ENCODE measurements at places on chromosomes 13 and 19.
A peak's percentile ranks its signal among the peaks of the same experiment; 100 is the strongest.

DNA sequence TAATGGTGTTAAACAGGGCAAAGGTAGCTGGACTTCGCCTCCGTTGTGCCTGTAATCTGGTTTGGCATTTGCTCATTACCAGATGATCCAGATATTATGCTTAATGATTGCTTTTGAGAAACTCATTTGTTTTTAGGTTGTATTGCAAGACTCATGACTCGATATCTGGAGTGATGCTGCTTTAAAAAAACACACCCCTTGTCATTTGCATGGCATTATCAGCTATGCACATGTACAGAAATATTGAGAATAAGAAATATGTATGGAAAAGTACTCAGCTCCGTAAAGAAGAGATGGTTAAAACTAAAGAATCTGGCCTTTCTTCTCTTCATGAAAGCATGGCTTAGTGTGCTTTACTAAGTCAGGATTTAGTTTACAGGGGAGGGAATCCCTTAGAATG, 95.0 kb downstream of the ARHGEF7 start:
- DNase-seq: no peak

GRCh38 chr13:107450931-107451330, 764.4 kb downstream of the LIG4 start:
- peak; percentile 32 for DNase-seq

- DNase-seq: no peak
These were observed 29.8 kb upstream of the TM9SF2 start for GRCh38 chr13:99471221-99472121.

- peak; percentile 87 for DNase-seq
These were observed 2.8 kb downstream of the SWSAP1 start for GRCh38 chr19:11377237-11377636.

DNA sequence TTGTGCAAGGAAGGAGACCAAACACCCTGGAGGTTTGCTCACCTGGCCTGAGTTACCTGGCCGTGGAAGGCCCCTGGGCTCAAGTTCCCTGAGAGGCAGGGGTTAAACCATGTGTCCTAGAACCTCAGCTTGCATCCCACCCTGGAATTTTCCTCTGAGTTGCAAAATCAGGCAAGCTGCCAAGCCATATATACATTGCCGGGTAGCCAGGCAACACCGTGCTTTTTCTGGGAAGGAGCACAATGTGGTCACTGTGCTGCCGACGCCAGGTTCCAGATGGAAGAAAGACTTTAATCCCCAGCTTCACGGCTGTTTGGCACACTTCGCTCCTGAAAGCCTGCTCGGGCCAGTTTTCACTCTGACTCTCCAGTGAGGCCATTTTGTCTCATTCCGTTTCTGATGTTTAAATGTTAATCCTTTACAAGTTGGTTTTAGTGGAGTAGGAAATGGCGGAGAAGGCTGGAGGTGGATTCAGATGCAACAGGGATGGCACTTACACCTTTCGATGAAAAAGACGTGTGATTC, 60.1 kb upstream of the PEG3 start:
- DNase-seq: no peak

- no peak for DNase-seq
These were observed 13.6 kb upstream of the GPI start for GRCh38 chr19:34351382-34351826.

DNA sequence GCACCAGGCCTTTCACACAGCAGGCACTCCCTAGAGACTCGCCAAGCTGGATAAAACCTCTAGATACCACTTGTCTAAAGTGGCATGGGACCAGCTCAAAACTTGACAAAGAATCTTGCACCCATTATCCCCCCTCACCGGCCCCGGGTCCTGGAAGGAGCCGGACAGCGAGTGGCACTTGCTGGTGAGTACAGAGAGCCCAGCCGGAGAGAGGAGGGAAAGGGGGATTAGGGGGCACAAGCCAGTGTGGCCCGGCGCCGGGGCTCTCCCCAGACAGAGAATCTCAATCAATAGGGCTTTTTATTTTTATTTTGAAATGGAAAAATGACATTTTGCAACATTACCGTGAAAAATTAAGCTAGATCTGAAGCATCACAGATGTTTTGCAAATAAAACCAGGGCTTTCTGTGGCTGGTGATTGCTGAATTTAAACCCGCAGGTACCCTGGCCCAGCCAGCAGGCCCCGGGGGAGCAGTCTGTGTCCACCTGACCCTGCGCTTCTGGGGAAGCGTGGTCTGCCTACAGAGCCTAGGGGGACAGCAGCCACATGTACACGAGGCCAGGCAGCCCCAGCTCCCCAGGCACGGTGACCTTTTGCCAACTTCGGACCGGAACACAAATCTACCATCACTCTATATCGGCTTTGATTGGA, 10.0 kb upstream of the VSTM2B start:
- DNase-seq: no peak

- DNase-seq: no peak
These were observed 90.0 kb downstream of the WDFY2 start for GRCh38 chr13:51674276-51674675.

GRCh38 chr13:97526556-97526955, 92.6 kb downstream of the RAP2A start:
- DNase-seq: no peak

DNA sequence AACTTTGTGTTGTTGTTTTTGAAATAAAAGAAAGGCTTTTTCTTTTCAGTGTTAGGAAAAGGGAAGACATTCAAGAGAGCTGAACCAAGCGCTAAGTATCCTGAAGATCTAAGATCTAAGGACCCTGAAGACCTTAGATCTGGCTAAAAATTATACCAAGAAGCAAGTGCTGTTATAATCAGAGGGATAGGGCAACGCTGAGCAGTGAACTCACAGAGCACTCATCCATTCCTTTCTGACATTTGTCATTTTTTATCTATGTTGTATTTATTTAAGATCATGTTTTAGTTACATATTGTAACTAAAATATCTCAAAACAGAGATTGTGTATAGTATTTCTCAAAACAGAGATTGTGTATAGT, 60.5 kb upstream of the FAM216B start:
- no peak for DNase-seq

GRCh38 chr13:36359301-36359950, 13.2 kb upstream of the SPART start:
- no peak for DNase-seq

- DNase-seq: no peak
These were observed 2.4 kb downstream of the CACNG8 start for GRCh38 chr19:53965091-53965490.

- DNase-seq: no peak
These were observed 1.3 kb downstream of the CSNK1G2 start for GRCh38 chr19:1942078-1942933.

- DNase-seq: no peak
These were observed 16.3 kb downstream of the SAE1 start for GRCh38 chr19:47146920-47147319.

GRCh38 chr13:66137384-66137783, 1092.8 kb downstream of the PCDH9 start:
- no peak for DNase-seq

GRCh38 chr19:52138278-52138982, 1.3 kb downstream of the ZNF616 start:
- DNase-seq: no peak

- no peak for DNase-seq
These were observed 728.4 kb downstream of the SLITRK1 start for GRCh38 chr13:83153848-83154247.

DNA sequence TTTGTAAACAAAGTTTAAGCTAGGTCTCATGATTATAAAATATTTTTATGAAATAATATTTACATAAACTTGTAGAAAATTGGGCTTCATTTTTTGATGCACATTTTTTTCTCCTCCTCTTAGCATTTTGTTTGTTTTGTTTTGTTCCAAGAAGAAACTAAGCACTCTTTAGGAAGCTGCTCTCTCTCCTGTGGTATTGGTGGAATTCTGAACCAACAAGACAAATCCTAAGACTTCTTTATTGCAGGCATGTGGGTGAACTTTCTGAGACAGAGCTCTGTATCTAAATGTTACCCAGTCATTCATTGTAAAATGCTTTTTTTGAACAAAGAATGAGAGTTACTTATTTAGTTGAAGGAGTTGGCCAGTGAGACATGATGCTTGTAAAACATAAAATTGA, 39.3 kb downstream of the LMO7 start:
- DNase-seq: no peak

DNA sequence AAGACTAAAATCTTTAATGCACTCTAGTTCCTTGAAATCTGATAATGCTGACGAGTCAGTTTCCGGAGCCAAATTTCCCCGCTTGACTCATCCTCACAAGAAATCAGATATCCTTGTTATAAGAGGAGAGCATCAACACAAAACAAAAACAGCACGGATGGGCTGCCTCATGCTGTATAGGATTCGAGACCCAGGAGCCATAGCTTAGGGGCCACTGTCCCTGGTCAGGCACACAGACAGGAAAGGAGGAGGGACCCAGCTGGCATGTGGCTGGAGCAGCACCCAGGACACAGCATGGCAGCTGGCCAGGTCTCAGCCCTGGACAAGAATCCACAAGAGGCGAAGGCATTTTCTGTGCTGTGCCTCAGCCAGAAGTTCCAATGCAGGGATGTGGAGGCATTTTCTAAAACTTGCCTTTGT, 110.2 kb upstream of the SPATA13 start:
- DNase-seq: no peak

DNA sequence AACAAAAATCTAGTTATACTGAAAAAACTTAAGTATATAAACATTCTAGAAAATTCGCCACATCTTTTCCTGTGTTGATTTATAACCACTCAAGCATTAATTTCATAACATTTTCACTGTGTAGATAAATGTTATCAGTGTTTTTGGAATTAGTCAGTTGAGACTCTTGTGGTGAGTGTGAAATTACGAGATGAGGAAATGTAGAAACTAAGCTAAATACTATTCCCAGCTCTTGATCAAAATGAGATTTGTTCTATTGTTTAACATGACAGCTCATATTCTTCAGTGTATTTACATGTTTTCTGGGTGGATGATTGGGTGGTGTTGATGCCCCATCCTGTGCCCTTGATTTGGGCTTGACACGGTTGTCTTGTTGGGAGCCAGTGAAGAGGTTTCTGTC, 406.8 kb downstream of the DACH1 start:
- DNase-seq: no peak

DNA sequence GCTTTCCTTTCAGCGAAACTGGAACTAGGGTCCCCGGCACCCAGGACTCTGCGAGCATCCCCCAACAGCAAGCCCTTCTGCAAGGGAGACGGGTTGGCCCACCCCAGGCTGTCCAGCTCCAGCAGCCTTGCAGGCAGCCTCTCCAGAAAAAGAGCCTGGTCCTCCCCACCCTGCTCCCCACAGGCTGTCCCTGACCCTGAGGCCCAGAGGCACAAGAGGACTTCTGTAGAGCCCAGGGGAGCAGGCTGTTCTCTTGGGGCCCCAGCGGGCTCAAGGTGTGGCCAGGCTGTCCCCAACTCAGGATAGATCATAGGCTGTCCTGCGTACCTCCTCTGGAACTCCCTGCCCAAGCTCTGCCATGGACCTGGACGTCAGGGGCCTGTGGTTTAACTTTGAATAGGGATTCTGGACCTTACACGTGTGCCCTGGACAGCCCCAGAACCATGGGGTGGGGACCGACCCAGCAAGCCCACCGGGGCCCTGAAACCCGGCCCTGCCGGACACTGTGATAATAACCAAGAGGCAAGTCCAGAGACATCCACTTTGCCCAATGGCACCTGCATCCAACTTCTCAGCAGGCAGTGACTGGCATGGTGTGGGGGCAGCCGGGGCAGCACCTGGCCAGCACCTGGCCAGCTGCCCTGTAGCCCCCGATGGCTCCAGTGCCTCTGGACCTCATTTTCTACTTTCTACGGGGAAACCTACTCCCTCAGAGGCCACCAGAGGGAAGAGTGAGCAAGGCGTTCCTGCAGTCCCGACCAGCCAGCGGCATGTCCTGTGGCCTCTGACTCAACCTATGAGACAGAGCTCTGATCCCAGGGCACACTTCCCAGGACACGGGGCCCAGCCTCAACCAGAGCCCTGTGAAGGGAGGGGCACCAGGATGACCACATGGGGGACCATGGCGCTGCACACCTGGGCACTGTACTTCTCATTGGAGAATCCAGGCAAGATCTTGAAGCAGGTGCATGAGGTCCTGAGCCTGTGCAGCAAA, 50.9 kb upstream of the TPM4 start:
- DNase-seq: no peak

- DNase-seq: no peak
These were observed 2.5 kb downstream of the GRTP1 start for GRCh38 chr13:113361406-113361805.

- DNase-seq: no peak
These were observed at the start of gene GMIP for GRCh38 chr19:19643158-19644053. GMIP (minus strand) TSS chr19:19643657; CDS start chr19:19643529, 128 bp downstream.

DNA sequence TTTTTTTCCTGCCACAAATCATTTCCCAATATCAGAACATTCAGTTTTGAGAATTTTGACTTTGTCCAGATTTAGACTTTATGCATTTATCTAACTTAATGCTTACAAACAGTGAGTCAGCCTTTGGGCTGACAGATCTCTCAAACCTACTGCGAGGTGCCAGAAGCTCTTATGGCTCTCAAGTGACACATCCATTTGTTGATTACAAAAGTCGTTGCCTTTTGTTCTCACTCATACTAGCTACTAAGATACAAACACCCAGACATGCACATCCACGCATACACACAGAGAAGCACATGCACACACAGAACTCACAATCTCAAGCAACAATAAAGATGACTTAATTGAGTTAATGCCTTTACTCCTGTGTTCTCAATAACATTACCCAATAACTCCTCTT, 1147.5 kb downstream of the DIAPH3 start:
- DNase-seq: no peak

- DNase-seq: no peak
These were observed 1.4 kb upstream of the PRKD2 start for GRCh38 chr19:46718157-46718933.

DNA sequence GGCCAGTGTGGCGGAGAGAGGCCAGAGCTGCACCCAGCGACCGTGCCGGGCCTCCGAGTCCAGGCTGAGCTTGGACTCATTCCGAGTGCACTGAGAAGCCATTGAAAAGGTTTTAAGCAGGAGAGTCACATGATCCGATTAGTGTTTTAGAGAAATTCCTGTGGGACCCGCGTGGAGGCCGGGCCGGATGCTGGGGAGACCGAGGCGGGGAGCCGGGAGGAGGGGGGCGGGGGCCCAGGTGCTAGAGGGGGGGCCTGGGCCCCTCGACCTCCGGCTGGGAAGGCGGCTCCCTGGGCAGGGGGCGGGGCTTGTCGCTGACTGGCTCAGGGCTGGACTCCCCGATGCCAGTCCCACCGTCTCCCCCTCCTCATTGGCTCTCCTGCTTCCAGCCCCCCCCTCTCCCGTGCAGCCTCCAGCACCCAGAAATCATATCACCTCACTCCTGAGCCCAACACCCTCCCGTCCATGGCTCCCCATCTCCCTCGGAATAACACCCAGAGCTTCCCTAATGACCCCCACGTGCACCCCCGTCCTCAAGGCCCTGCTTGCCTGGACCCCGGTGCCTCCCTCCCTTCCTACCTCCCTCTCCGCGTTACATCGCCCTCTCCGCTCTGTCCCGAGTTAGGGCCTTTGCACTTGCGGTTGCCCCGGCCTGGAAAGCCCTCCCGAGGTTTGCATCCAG, 5.2 kb upstream of the ZNF579 start:
- peak; percentile 66 for DNase-seq

- no peak for DNase-seq
These were observed 7.6 kb upstream of the PRKD2 start for GRCh38 chr19:46724468-46724867.

DNA sequence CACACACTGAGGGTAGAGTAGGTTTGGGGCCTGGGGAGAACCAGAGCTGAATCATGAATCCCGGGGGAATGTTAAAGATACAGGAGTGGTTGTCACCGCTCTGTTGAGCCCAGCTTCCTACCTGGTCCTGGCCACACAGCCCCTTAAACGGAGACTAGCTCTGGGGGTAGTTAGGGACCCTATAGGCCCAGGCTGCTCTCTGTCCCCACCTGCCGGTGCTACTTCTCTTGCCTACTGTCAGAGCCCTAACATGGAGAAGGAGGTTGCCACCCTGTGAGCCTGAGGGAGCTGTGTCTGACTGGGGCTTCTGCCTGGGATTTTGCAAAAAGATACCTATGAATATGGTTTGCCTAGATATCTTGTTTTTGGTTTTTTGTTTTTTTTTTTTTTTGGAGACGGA, 36.6 kb upstream of the ZNF429 start:
- no peak for DNase-seq
